Activated CD4-positive, alpha-beta T cell treated with anti-CD3 and anti-CD28 coated beads, Interleukin-10, Interleukin-2, amounts not matched to agents 100 ng/mL and 50 ng/mL, durations not matched to agents 16 hours and 8 hours (primary cell): ENCODE measurements at places on chromosomes 16 and 17.

- DNase-seq: no peak
These were observed 12.8 kb upstream of the RSKR start for GRCh38 chr17:28626818-28627217.

GRCh38 chr17:74846621-74847020 is 13.1 kb downstream of the GRIN2C start:
- DNase-seq: no peak

DNA sequence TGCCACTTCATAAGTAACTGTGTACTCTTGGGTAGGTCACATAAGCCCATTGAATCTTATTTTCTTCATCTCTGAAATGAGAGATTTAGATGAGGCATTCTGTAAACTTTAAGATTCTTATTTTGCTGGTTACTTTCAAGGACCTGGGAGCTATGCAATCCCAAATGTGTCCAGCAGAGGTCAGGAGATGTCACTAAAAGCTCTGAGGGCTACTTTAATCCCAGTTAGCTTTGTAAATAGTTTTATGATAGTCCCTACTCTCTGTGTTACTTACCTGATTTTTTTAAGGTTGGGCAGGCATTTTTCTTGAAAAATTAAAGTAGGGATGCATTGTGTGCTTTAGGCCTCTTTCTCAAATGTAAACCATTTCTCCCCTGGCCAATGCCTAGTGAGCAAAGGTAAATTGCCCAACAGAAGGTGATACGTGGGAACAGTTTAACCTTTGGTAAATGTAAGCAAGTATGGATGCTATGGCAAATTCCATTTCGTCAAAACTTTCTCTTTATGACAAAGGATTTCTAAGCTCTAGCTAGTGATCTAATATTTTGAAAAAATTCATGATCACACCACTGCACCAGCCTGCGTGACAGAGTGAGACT is 57.1 kb upstream of the WSB1 start:
- DNase-seq: peak; percentile 75

GRCh38 chr16:27241658-27242057 is 26.9 kb downstream of the NSMCE1 start:
- no peak for DNase-seq

- no peak for DNase-seq
These were observed 6.3 kb downstream of the MYBBP1A start for GRCh38 chr17:4548721-4549531.

DNA sequence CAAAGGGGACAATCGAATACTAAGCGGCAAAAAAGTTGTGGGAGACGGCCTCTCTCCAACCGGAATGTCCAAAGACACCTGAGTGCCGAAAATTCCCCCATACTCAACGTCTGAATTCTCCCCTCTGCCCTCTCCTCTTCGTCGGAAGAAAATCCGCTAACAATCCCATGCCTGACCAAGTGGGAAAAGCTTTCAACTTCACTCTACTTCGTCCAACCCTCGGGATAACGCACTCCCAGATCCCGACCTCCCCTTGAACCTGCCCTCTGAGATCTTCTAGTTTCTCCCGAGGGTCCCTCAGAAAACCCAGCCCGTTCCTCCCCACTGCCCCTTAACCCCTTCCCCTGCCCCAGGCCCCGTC is 961 bp downstream of the AMFR start:
- no peak for DNase-seq

- DNase-seq: no peak
These were observed 49.6 kb upstream of the IRX6 start for GRCh38 chr16:55274391-55274790.

DNA sequence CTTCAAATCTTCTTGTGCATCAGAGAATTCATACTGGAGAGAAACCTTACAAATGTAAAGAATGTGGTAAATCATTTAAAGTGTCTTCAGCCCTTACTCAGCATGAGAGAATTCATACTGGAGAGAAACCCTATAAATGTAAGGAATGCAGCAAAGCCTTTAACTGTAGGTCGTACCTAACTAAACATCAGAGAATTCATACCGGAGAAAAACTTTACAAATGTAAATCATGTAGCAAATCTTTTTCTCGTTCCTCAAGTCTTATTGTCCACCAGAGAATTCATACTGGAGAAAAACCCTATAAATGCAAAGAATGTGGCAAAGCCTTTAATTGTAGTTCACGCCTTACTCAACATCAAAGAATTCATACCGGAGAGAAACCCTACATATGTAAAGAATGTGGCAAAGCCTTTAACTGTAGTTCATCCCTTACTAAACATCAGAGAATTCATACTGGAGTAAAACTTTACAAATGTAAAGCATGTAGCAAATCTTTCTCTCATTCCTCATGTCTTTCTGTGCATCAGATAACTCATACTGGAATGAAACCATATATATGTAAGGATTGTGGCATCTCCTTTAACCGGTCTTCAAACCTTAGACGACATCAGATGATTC is 118.5 kb upstream of the ZNF267 start:
- DNase-seq: no peak

DNA sequence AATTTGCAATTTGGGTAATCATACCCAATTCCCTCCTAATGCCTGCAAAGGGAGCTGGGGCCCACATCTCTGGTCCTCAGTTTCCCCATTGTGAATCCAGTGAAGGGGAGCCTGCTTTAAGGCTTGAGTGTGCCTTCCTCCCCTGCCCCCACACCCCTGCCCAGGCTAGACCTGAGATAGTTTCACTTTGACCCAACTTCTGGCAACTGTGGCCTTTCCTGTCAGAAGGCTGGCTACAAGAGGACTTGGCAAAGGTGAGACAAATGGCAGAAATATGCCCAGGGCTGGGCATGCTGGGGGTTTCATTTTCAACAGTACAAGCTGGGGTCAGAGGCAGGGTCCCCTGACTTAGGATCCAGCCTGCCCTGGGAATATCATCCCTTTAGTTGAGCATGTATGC is 10.0 kb downstream of the SOCS1 start:
- peak; percentile 83 for DNase-seq

- peak; percentile 41 for DNase-seq
These were observed 1.3 kb downstream of the METTL23 start for GRCh38 chr17:76727745-76728456.

- DNase-seq: no peak
These were observed 83.5 kb upstream of the TNRC6A start for GRCh38 chr16:24645739-24646645.

- no peak for DNase-seq
These were observed 31.1 kb upstream of the COX10 start for GRCh38 chr17:14038206-14038605.

- DNase-seq: peak; percentile 9
These were observed 24.9 kb downstream of the USP31 start for GRCh38 chr16:23124315-23124714.

GRCh38 chr16:26071101-26071866 is 379.5 kb downstream of the HS3ST4 start:
- DNase-seq: no peak

- peak; percentile 22 for DNase-seq
These were observed 138.1 kb downstream of the TRIM37 start for GRCh38 chr17:58968426-58969061.

GRCh38 chr17:50586421-50587247 is 26.1 kb downstream of the CACNA1G start:
- no peak for DNase-seq

DNA sequence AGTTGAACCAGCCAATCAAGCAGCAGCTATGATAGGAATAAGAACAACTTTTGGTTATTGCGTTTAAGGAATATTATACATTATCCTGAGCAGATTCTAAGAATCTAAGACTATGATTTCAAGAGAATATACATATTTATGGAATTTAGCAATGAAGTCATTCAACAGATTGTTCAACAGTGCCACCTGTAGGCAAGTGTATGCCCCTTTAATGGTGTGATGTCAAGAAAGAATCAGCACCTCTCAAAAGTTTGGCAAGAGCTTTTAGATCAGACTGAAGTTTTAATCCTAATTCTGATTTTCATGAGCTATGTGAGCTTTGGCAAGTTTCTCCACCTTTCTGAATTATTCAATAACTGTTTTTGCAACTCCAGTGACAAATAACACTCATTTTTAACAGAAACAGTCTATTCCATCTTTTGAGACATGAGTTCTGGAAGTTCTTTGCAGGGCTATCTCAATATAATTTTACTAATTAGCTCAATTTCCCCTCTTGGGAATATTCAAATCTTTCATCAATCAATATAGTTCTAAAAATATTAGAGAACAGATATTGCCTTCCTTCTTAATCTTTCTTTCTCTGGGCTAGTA is 474.3 kb upstream of the TOM1L1 start:
- DNase-seq: peak; percentile 17

DNA sequence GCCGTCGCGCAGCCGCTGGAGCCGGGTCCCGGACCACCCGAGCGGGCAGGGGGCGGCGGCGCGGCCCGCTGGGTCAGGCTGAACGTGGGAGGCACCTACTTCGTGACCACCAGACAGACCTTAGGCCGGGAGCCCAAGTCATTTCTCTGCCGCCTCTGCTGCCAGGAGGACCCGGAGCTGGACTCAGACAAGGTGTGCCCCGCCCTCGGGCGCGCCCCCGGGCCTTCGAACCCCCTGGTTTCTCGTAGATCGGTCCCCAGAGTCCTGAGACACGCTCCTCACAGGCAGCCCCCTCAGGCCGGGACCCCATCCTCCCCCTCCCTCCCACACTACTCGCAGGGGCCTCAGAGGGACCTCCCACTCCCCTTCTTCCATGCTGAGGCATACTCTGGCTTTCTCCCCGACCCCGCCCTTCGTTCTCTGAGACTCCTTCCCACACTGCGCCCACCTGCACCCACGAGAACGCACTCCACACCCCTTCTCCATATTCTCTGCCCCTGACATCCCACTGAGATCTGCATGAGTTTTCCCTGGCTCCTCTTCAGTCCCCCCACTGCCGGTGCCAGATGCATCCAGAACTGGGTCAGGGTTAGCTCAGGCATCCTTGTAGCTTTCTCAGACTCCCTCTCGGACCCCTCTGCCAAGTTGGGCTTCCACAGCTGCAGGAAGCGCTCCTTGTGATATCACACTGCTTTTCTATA is 523 bp downstream of the KCTD2 start:
- DNase-seq: peak; percentile 22

DNA sequence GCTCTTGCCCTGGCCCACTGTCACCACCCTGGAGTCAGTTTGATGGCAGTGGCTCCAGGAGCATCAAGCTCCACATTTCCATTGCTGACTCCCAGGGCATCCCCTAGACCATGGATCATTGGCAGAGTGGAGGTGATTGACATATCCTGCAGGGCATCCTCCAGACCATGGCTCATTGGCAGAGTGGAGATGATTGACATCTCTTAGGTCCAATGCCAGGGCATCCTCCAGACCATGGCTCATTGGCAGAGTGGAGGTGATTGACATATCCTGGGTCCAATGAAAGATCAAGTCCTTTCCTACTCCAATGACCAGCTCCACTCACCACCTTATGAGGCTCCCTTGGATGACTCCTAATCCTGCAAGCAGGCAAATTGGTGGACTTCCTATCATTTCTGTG is 174.3 kb upstream of the NLRP1 start:
- peak; percentile 36 for DNase-seq

- no peak for DNase-seq
These were observed 16.2 kb downstream of the MYLK3 start for GRCh38 chr16:46731691-46732555.

DNA sequence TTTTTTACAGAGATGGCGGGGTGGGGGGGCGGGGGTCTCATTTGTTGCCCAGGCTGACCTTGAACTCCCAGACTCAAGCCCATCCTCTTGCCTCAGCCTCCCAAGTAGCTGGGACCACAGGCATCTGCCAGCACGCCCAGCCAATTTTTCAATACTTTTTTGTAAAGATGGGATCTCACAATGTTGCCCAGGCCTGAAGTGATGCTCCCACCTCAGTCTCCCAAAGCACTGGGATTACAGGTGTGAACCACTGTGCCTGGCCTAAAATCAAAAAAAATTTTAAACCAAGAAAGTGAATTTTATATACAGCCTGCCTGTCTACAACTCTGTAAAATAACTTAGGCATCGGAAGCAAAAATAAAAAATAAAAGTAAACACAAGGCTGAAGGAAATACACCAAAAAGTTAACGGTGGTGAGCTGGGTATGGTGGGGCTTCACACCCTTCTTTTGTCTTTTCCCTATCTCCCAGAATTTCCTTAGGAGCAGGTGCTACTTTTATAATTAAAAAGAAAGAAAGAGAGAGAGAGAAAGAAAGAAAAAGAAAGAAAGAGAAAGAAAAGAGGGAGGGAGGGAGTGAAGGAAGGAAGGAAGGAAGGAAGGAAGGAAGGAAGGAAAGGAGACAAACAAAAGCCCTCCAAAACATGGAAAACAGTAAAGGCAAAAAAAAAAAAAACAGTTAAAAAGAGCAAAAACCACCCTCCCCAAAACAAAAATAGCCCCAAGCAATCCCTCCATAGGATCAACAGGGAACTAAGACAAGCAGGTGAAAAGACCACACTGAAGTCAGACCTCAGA is 51.4 kb downstream of the TBC1D16 start:
- DNase-seq: no peak

DNA sequence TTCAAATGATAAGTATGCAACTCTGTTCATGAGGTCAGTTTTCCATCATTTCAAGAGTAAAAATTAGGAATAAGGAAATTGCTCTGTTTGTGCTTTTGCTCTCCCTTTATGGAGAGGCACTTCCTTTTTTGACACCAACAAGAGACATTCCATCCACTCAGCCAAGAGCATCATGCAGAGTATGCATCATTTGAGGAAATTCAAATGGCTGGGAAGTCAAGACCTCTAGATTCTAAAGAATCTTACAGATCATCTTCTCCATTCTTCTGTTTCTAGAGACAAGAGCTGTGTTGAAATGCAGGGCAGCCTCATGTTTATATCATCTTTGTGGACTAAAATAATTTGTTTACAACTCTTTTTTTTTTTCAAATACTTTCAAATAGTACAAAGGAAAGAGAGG is 669.4 kb downstream of the CDH11 start:
- DNase-seq: no peak

DNA sequence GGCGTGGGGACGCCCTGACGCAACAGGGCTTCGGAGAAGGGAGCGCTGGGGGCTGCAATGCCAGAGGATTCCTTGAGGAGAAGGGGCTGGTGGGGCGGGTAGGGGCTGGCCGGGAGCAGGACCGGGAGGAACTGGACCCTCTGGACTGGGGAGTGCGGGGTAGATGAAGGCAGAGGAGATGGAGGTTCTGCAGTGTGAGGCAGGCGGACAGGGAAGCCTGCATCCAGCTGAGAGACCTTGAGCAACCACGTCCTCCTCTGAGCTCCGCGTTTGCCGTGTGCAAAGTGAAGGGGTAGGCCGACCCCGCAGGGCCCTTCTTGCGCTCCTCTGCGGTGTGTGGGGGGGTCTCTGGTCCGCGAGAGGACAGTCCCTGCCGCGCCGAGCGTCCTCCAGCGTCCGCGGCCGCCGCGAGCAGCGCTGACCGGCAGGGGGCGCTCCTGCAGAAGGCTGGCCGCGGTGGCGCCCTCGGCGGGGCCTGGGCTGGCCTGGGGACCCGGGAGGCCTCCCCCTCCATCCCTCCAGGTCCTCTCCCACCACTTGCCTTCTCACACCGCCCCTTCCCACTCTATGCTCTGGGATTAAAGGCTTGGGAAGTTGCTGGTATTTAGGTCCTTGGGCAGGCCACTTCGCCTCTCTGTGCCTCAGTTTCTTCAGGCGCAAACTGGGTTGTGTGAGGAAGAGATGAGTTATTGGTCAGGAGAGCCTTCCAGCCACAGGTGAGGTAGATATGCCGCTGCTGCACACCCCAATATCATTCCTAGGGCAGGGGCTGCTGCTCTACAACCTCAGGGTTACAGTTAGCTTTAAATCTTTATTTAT is 9.6 kb upstream of the WNT9B start:
- no peak for DNase-seq
